ENCODE measurements at places on chromosomes 13 and 19. TPM values are rescaled to one million over a fixed set of nuclear protein-coding genes. Genes with fewer than 3 reads are reported as not detected.

Gene TIMM13
- total RNA-seq, result 20.5 TPM

Gene IGFL2
- 0.10 TPM for total RNA-seq

Gene HS6ST3
- total RNA-seq, result 36.2 TPM

Gene ZNF235
- 16.0 TPM for total RNA-seq

Gene ATP1A3
- 434 TPM for total RNA-seq

Gene ZFR2
- total RNA-seq, result 7.7 TPM

Gene GAMT
- total RNA-seq, result 15.5 TPM

Measured in spinal cord (tissue), 10 donors.